ENCODE measurements at places on chromosomes 7 and 10.

DNA sequence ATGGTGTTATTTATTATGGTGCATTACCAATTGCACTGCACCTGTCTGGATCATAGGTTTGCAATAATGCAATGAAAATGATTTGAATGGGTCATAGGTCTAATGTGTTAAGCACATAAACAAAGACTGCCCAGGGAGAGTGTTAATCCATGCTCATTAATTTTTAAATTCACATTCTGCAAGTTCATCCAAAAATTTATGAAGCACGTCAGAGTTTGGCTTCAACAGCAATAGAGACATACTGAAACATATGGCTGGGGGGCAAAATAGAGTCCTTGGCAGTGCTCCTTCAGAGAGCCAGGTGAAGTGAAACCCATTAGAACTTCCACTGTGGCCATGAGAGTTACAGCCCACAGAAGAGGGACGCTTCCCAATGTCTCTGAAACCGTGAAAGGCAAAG, 441.1 kb downstream of the POM121L12 start:
- no peak for DNase-seq

DNA sequence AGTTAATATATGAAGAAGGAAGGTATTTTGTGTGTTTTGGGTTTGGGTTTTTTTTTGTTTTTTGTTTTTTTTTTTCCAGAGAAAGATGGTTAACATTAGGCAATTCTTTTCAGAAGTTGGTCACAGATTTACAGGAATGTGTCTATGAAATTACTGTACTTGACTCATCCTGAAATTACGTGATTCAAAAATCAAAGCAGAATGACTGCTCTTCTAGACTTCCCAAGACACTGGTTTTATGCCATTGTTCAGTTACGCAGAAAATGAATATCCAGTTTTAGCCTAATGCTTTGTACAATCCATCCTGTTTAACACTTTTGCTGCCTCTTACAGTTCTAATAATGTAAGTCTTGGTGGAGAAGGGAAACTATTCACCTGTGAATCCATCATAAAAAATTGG, 39.7 kb upstream of the CELF2 start:
- DNase-seq = no peak

- DNase-seq = no peak
Observed at GRCh38 chr10:113520261-113520660, 32.6 kb upstream of the HABP2 start.

- DNase-seq = no peak
Observed at GRCh38 chr10:102621443-102622325, 22.6 kb upstream of the TRIM8 start.

DNA sequence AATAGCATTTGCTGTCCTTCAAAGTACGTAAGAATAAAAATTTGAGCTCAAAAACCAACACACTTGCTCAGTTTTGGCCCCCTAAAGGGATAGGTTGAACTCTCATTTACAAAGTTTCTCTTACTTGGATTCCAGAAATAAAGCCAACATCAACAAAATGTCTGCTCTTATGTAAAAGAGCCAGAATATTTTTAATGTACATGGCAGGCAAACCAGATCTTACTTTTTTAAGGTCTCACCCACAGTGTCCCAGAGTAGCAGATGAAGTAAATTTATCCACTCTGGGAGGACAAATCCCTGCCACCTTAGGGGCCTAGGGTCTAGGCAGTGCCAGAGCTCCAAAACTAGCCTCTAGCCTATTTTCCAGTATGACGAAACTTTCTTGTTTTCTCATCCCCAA, 159.6 kb downstream of the SKAP2 start:
- no peak for DNase-seq

DNA sequence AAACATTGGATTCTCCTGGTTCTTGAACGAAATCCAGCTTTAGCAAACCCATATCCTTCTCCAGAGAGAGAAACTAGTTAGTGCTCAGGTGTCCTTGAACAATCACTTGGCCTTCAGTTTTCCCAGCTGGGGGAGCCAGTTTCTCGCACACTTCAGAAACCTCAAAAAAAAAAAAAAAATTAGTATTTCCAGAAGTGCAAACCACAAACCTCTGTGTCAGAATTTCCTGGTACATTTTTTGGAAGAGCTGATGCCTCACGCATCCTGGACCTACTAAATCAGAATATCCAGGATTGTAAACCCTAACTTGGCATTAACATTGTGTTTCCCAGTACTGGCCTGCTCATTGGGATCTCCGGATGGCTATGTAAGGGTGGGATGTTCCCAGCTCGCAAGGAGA, 143.4 kb upstream of the EGR2 start:
- no peak for DNase-seq

DNA sequence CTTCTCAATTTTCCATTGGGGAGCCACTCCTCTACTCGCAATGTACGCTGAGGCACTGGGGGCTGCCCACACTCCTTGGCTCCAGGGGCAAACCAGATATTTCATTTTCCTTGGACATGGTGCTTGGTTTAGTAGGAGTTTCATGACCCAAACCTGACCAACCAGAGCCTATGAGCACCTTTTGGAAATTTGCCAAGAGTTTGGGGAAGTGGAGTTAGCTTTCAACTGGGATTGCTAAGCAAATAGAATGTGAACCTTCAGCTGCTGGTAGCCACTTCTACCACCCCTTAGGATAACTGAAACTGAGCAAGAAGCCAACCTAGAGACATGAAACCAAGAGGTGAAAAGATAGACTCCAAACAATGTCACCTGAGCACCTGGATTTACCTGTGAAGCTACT, 74.9 kb upstream of the COL13A1 start:
- no peak for DNase-seq

- DNase-seq = no peak
Observed at GRCh38 chr7:51702673-51703072, 386.1 kb upstream of the COBL start.

DNA sequence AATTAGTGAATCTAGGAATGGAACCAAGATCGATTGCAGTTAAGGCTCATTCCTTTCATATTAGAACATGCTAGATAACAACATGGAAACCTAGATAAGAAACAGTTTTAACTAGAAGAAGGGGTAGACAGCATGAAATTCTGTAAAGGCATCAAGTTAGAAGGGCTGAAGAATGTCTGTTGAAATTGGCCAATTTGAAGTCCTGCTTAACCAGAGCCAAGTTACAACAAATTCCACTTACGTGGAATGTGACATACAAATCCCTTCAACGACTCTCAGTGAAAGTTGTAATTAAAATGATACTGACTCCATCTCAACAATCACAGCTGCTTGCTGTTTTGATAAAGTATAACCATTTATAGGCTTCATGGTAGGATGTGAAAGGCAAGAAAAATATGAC, 1065.7 kb downstream of the DNAJB9 start:
- no peak for DNase-seq

- no peak for DNase-seq
Observed at GRCh38 chr10:71392292-71392691, 4.4 kb upstream of the CDH23 start.

- DNase-seq = no peak
Observed at GRCh38 chr10:58322072-58322834, 12.6 kb upstream of the UBE2D1 start.

GRCh38 chr7:27840313-27840712, 100.4 kb downstream of the TAX1BP1 start:
- no peak for DNase-seq

DNA sequence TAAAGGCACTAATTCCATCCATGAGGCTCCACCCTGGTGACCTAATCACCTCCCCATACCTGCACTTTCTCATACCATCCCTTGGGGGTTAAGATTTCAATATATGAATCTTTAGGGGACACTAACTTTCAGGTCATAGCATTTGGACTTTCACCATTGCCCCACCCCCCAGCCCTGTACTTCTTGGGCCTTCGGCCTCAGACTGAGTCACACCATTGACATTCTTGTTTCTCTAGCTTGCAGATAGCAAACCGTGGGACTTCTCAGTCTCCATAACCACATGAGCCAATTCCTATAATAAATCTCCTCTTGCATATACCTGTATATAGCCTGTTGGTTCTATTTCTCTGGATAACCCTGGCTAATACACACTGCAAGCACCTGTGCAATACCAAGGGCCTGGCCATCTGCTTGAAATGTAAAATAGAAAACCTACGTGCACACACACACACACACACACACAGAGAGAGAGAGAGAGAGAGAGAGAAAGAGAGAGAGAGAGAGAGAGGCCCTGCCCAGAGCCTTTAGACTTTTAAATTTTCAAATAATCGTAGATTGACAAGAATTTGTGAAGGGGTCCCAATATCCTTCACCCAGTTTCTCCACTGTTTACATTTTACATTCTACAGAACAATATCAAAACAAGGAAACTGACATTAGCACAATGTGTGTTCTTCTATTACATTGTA, 25.3 kb downstream of the ANXA8 start:
- DNase-seq = no peak

- no peak for DNase-seq
Observed at GRCh38 chr10:27620430-27621397, 116.6 kb downstream of the RAB18 start.

- no peak for DNase-seq
Observed at GRCh38 chr10:26931223-26931622, 70.5 kb upstream of the ABI1 start.

DNA sequence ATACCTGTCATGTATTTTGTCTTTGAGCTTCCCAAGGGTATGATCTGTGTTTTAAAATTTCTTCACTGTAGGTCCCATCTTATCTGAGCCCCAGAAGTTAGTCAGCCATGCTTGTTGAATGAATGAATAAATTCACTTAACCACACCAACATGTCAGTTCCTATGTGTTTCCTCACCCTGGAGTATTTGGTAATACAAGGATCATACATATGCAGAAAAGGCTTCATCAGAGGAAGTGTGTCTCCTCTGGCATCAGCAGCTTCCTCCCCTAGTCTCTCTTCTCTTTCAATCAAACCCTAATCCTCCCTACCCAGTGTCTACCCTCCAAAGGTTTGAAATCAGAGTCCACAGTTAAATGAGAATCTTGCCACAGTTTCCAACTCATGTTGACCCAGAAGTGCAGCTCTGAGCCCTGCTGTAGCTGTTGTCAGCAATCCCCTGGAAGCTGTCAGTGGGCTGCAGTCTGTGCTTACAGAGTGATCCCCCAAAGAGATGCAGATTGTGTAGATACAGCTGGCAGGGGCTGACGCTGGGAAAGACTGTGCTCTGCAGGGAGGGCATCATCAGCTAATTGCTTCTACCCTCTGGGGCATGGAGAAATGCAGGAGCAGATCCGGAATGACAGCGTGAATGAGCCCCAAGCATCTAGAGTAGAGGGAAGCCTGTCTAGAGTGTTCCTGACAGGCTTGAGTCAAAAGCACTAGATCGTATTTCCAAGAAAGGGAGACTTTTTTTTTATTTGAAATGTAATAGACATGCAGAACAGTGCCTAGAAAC, 105.0 kb upstream of the WDR11 start:
- no peak for DNase-seq

DNA sequence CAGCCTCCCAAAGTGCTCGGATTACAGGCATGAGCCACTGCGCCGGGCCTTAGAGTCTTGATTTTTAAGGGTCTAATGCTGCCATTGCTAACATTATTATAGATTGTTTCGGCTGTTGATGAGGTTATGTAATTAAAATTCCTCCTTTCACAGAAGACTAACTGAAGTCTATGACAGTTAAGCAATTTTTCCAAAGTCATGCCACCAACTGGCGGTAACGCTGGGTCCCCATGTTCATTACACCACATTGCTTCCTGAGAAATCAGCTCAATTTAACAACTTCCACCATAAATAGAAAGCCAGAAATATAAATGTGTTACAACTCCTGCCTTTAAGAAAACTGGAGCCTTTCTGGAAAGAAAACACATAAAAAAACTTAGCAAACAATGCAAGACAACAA, 3.5 kb downstream of the ERLIN1 start:
- DNase-seq = no peak

GRCh38 chr7:84137812-84138211, 56.8 kb downstream of the SEMA3A start:
- DNase-seq = no peak

GRCh38 chr7:135743907-135744731, 4.5 kb downstream of the FAM180A start:
- no peak for DNase-seq

DNA sequence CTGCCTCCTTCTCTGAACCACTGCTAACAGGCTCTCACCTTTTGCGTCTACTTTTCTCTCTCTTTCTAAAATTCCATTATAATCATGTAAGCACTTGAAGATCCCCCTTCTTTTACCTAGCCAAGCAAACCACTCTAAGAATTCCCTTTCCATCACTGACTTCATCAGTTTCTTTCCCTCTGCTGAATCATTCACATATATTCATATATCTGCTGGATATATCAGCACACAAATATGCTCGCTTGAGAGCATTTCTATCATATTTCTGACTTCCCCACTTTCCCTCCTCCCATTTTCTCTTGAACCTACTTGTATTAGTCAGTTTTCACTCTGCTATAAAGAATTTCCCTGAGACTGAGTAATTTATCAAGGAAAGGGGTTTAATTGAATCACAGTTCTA, 84.2 kb upstream of the LRRN3 start:
- DNase-seq = no peak

- no peak for DNase-seq
Observed at GRCh38 chr10:3198900-3199299, 26.3 kb upstream of the PITRM1 start.

GRCh38 chr7:151705636-151706276, 171.2 kb downstream of the PRKAG2 start:
- DNase-seq = no peak

GRCh38 chr7:116528008-116528789, 3.4 kb downstream of the CAV1 start:
- no peak for DNase-seq

- no peak for DNase-seq
Observed at GRCh38 chr10:4990217-4990616, 13.4 kb downstream of the AKR1C2 start.

- no peak for DNase-seq
Observed at GRCh38 chr10:76492678-76493472, 1061.5 kb downstream of the LRMDA start.

GRCh38 chr10:13329565-13329964, 18.5 kb downstream of the SEPHS1 start:
- no peak for DNase-seq

DNA sequence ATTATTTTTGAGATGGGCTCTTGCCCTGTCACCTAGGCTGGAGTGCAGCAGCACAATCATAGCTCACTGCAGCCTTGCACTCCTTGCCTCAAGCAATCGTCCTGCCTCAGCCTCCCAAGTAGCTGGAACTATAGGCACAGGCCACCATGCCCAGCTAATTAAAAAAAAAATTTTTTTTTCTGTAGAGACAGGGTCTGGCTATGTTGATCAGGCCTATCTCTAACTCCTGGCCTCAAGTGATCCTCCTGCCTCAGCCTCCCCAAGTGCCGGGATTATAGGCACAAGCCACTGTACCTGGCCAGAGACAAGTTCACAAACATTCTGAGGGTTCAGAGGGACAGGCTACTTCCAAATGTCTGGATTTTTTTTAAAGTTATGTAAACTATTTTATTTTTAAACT, 32.1 kb upstream of the PURB start:
- DNase-seq = no peak

DNA sequence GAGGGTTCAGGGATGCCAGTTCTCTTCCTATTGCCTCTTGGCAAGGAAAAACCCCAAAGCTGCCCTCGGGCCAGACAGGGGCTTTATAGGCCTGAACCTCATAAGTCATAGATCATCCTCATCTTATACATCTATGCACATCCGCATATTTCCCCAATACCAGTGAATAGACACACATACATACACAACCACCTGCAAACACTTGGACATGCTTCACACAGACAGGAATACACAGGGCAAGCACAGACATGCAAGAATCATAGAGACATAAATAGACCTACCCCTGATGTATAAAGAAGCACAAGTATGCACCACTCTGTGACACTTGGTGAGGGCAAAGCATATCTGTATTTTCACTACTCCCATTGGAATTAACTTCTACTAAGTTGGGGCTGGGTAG, 30.7 kb downstream of the MBL2 start:
- DNase-seq = no peak

Data from stimulated activated CD8-positive, alpha-beta memory T cell treated with anti-CD3 and anti-CD28 coated beads, Interleukin-4, amount 100 ng/mL, for 1 hour (primary cell).